ENCODE measurements at places on chromosomes 6 and 20.
A peak's percentile ranks its signal among the peaks of the same experiment; 100 is the strongest.

DNA sequence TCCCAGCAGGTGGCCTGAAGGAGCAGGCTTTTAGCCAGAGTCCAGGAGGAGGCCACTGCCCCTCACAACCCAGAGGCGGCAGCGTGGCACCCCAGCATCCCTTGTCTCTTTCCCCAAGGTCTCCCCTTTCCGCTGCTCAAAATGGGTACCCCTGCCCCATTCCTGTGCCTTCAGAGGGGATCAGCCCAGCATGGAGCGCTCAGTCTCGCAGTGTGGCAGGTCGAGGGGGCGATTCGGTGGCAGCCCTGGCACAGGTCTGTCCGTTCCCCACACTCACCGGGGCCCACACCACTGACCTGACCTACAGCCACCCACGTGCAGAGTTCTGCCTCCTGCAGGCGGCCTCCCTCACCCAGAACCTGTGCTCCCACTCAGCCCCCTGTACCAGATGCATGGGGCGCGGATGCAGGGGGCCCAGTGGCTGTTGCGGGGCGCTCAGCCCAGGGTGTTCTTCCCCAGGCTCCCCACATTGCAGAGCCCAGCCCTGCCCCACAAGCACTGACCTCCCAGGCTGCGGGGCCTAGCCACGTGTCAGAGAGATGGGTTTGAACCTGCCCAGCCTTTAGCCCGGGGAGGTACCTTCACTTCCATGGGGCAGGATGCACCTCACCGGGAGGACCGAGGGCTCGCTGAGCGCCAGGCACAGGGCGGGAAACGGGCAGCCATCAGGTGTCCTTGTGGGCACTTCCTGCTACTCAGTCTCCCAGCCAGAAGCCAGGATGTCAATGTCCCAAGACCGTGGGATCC, 41.8 kb downstream of the DSTN start:
- DNase-seq, result peak; percentile 92

DNA sequence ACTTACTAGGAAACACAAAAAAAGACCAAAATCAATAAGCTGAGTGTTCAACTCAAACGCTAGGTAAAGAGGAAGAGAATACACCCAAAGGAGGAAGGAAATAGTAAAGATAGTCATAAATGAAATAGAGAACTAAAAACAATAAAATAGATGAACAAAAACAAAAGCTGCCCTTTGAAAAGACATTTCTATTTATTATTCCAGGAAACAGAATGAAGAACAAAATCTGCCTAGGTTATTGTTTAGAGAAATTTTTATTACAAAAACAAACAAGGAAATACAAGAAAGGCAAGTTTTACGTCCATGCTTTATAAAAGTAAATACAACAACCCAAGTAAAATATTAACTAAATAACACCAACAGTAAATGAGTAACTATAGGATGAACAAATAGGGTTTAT, 20.1 kb downstream of the HLA-DMB start:
- DNase-seq, result no peak

GRCh38 chr20:11539450-11539849, 378.2 kb upstream of the BTBD3 start:
- DNase-seq, result no peak

- DNase-seq, result no peak
These were observed 10.2 kb downstream of the DOK5 start for GRCh38 chr20:54485631-54486030.
